ENCODE measurements at places on chromosomes 1 and 21. TPM values are rescaled to one million over a fixed set of nuclear protein-coding genes. Genes with fewer than 3 reads are reported as not detected.

Gene S100A7
- total RNA-seq = not detected

Gene TSPEAR
- total RNA-seq = not detected

Gene FCAMR
- not detected for total RNA-seq

- no peak for DNase-seq
- H3K27me3 ChIP-seq = no peaks in the 10 kb centered on the region
- no peaks in the 10 kb centered on the region for H3K36me3 ChIP-seq
- no peak overlapping the region for H3K27ac ChIP-seq
These were observed 25.0 kb upstream of the PHTF1 start for GRCh38 chr1:113784104-113784779.

GRCh38 chr21:16418642-16419041 is 688.9 kb downstream of the USP25 start:
- no peaks in the 10 kb centered on the region for H3K4me1 ChIP-seq
- no peaks in the 10 kb centered on the region for H3K27me3 ChIP-seq
- no peak overlapping the region for H3K27ac ChIP-seq
- no peak overlapping the region for H3K4me3 ChIP-seq
- DNase-seq = no peak

GRCh38 chr1:24491577-24492360 is 10.9 kb upstream of the RCAN3 start:
- no peak overlapping the region for H3K27ac ChIP-seq
- DNase-seq = no peak
- no peaks in the 10 kb centered on the region for H3K27me3 ChIP-seq
- no peaks in the 10 kb centered on the region for H3K36me3 ChIP-seq
- H3K4me1 ChIP-seq = no peaks in the 10 kb centered on the region

DNA sequence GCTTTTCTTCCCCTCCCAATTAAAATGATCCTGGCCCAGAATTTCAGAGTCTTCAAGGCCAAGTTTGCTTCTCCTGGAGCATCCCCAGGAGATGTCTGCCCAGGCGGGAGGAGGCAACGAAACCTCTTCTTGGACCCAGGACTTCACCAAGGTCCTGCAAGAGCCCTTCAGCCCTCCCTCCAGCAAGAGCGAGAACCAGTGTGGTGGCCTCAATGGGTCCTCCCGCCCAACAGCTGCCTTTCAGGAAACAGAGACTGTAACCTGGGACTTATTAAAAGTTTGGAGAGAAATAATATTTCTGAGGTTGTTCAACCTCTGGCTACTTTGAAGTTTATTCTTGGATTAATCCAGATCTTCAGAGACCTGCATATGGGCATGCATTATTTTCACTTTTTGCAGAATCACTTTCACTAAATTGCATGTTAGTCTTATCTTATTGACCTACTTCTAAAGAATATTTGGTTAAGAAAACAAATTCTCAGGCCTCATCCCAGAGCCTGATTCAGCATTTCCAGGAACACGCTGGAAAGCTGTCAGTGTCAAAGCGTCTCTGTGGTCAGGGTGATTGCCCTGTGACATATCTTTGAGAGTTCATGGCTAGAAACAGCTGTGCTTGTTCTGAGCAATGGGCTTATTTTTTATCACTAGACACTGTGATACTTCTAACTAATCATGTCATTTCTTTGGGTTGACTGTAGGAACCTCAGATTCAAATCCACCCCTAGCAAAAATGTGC is 66.0 kb upstream of the CLDN14 start:
- no peak overlapping the region for H3K27ac ChIP-seq
- no peaks in the 10 kb centered on the region for H3K4me1 ChIP-seq
- H3K4me3 ChIP-seq = no peak overlapping the region
- DNase-seq = no peak

DNA sequence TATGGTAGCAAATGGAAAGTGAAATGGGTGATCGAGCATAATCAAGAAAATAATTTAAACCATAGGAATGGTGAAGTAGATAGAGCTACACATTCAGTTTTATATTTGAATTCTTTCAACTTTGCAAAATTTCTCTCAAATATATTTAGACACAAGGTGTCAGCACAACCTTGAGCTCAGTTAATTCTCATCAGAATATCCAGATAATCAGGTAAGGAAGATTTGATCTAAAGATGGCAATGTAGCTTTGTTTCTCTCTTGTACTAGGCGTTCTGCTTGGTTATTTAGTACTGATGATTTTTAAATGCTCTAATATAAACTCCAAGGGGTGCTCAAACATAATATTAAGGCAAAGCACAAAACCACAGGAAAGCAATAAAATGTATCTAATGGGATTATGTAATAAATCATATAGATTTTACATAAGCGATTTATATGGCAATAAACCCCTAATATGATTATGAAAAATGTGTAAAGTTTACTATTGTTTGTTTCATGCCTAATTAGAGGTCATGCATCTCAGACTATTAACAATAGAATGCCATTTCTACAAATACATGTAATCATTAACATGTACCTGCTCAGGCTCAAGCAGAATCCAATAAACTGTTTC is 32.4 kb upstream of the SERTAD4 start:
- no peak overlapping the region for H3K4me3 ChIP-seq
- H3K36me3 ChIP-seq = no peaks in the 10 kb centered on the region
- no peaks in the 10 kb centered on the region for H3K27me3 ChIP-seq
- H3K27ac ChIP-seq = no peak overlapping the region
- no peak for DNase-seq
- no peaks in the 10 kb centered on the region for H3K4me1 ChIP-seq

DNA sequence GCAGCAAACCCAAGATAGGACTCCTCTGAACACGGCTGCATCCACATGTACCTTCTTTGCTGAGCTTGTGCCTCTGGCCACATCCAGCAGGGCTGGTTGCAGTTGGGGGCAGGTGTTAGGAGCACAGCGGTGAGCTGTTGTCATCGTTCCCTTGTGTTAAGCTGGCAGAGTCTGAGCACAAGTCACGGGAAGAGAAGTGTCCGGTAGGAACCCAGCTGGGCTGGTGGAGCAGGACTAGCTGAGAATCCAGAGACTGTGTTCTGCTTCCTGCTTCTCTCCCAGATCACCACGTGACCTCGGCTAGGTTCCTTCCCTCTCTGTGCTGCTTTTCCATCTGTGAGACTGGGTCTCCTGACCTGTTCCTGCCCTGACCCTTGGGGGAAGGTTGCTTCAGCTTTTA is 105.1 kb downstream of the PCBP3 start:
- DNase-seq = no peak
- peaks cover 15% of the 10 kb centered on the region for H3K4me1 ChIP-seq
- 0 out of 2 replicates have a peak, but pooled peaks cover 2% of the 10 kb centered on the region for H3K27me3 ChIP-seq
- no peak overlapping the region for H3K27ac ChIP-seq
- H3K4me3 ChIP-seq = no peak overlapping the region
- H3K36me3 ChIP-seq = no peaks in the 10 kb centered on the region

GRCh38 chr1:44678626-44679025 is 4.1 kb downstream of the ARMH1 start:
- H3K4me3 ChIP-seq = no peak overlapping the region
- no peaks in the 10 kb centered on the region for H3K27me3 ChIP-seq
- no peak overlapping the region for H3K27ac ChIP-seq
- no peak for DNase-seq

DNA sequence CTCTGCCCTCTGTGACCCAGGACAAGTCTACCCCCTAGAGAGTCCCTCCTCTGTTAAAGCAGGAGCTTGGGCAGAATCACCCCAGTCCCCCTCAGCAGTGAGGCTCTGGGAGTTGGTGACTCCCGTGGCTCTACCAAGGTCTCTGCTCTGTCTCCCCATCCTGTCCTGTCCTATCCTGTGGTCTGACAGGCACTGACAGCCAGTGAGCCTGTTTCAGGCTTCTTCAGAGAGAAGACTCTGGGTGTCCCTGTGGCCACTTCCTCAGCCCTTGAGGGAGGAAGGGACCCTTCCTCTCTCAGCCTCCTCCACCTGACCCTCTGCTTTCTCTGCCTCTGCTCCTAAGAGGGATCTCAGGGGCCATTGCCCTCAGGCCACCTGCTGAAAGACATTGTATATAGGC is 148.7 kb downstream of the FCRL5 start:
- DNase-seq = no peak
- H3K4me3 ChIP-seq = no peak overlapping the region
- H3K36me3 ChIP-seq = no peaks in the 10 kb centered on the region
- H3K27me3 ChIP-seq = no peaks in the 10 kb centered on the region
- 0 out of 2 replicates have a peak, but pooled peaks cover 7% of the 10 kb centered on the region for H3K4me1 ChIP-seq

GRCh38 chr1:202023001-202023433 is 12.6 kb downstream of the ELF3 start:
- H3K4me3 ChIP-seq = peak overlapping the region; percentile 13
- peaks cover 68% of the 10 kb centered on the region for H3K4me1 ChIP-seq
- no peaks in the 10 kb centered on the region for H3K27me3 ChIP-seq
- H3K27ac ChIP-seq = peak overlapping the region; percentile 93
- peak; percentile 92 for DNase-seq
- no peaks in the 10 kb centered on the region for H3K36me3 ChIP-seq
